ENCODE measurements at places on chromosomes 12 and 14. TPM values are rescaled to one million over a fixed set of nuclear protein-coding genes. Genes with fewer than 3 reads are reported as not detected.

GRCh38 chr12:113673458-113674238 lies 202.0 kb upstream of the LHX5 start:
- no peak for DNase-seq

- peak; percentile 8 for DNase-seq
These were observed 51.6 kb upstream of the DLK1 start for GRCh38 chr14:100674897-100675619.

- no peak for DNase-seq
These were observed 87.6 kb downstream of the SYNE2 start for GRCh38 chr14:63940387-63940786.

The RD3L gene
- total RNA-seq: 25.1 TPM

DNA sequence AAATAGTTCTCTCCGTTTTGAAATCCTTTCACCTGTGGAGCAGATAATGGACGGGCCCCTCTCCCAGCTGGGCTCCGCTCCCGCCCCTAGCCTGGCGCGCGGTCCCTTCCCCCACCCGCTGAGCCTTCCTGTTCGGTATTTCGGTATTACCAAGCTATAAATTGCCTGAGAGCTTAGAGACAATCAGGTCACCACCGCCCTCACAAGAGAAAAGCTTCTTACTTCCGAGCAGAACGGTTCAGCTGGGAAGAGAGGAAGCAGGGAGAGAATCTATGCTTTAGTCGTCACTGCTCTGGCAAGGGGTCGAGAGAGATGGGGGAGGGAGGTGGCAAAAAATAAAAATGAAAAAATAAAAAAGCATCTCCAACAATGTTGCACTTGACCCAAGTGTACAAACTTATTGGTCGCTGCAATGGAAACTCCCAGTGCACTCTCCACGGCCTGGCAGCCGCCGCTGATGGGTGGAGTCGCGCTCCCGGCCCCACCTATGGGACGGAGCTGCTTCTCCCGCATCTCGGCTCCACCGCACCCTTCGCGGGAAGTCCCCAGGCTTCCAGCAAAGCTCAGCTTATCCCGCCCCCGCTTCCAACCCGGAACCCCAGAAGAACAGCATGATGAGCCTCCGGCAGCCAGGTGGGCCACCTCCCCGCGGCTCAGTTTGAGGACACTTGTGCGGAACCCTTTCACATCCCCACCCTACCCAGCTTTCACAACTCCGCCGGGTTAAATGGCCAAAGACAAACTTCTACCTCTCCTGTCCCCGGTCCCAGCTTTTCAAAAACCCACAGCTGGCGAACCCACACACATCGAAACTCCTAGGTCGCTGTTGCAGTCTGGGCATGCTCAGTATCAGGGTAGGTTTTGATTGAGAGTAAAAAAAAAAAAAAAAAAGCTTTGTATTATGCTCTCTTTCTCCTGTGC lies 832 bp upstream of the SYT1 start:
- DNase-seq: peak; percentile 66

- DNase-seq: no peak
These were observed 20.3 kb downstream of the MED13L start for GRCh38 chr12:116257215-116257614.

DNA sequence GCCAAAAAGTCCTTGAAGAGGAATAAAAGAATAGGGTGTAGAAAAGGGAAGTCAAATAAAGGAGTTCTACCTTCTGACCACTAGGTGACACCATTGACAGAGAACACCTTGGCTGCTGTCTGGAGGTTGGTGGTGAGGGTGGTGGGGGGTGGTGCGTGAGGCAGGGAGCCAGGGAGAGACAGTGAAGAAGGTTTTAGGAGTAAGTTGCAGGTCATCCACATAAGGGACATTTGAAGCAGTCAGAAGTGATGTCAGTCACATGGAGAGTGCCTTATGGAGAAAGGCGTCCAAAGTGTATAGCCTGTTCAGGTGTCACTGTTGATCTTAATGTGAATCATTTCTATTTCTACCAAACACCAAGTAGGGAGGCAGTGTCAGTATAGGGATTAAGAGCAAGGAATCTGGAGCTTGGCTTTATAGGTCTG lies 279.3 kb upstream of the DDHD1 start:
- no peak for DNase-seq

Measured in Right ventricle myocardium inferior (tissue), 1 donor.